Stimulated activated CD4-positive, alpha-beta T cell treated with anti-CD3 and anti-CD28 coated beads, Interleukin-1b, Interleukin-23, amount 100 ng/mL, for 1 hour (primary cell): ENCODE measurements at places on chromosomes 4 and X.

DNA sequence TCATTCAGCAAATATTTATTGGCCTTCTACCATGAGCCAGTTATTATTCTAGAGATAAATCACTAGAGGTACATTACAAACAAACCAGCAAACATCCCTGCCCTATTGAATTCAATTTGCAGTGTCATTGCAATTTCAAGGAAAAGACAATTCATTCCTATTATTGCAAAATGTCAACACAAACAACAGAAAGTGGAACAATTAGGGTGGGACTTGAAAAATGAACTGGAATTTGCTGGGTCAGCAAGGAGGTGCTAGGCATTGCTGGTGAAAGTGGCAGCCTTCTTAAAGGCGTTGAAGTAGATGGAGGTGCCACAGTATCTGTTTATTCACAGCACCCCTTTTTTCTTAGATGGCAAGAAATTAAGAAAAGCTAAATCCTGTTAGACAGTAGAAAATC, 224.0 kb upstream of the BMP3 start:
- no peak for DNase-seq

DNA sequence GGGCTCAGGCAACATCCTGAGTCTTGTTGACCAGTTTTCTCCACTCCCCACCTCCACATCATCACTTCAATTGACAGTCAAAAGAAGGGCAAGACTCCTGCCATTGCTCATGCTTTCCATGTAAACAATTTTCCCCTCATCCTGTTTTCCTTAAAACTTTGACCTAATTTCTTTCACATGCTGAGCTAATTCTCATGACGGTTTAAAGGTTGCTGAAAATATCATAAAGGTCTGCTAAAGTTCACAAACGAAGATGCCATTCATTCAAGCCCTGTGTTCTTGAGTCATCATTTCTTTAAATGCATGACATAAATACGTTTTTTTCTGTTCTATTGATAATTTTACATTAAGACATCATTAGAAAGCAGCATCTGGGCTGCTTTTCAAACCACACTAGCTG, 353.9 kb downstream of the NKX6-1 start:
- no peak for DNase-seq

GRCh38 chr4:165131247-165131832, 18.7 kb upstream of the TMEM192 start:
- DNase-seq = peak; percentile 48

- no peak for DNase-seq
Observed at GRCh38 chr4:112858751-112859150, 190.7 kb upstream of the ANK2 start.
